Left lobe of liver (tissue), 2 donors: ENCODE measurements at places on chromosomes 2 and 18. TPM values are rescaled to one million over a fixed set of nuclear protein-coding genes. Genes with fewer than 3 reads are reported as not detected.

GRCh38 chr2:100142393-100142792, at the start of gene AFF3:
Gene AFF3 (minus strand): TSS chr2:100142590. CDS start chr2:100104454, 38,136 bp downstream.
- DNase-seq, result no peak

DNA sequence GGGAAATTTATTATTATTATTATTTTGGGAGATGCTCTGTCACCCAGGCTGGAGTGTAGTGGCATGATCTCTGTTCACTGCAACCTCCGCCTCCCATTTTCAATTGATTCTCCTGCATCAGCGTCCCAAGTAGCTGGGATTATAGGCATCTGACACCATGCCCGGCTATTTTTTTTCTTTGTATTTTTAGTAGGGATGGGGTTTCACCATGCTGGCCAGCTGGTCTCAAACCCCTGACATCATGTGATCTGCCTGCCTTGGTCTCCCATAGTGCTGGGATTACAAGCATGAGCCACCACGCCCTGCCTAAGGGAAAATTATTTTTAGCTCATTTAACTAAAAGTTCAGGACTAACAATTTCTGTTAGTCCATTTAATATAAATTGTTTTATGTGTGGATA, 109.2 kb upstream of the SESTD1 start:
- no peak for DNase-seq

DNA sequence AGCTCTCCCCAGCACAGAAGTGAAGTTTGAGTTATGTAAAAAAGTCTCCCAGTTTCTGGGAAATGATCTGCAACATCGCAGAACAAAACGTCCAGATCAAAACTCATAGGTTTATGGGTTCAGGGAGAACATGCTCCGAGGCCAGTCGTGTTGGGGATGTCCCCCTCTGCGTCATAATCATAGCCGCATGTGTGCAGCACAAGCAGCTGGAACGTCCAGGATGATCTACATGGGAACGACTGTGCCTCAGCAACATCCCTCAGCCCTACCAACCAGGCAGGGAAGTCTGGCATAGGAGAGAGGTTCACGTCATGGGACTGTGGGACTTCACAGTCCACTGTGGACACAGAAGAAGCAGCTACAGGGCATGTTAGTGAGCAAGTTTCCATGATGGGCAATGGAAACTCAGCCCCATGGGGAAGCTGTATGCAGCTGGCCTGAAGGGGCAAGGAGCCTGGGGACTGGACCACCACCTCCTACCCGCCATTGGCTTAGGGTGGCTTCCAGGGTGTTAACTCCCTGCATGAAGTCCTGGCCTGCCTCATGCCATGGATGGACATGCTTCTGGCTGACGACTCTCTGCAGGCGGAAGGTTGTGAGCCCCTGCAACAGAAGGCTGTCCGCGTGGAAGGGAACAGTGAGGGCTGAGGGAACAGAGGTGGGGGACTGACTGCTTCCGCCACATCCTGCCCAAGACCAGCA, 96.9 kb downstream of the COPS8 start:
- no peak for DNase-seq

DNA sequence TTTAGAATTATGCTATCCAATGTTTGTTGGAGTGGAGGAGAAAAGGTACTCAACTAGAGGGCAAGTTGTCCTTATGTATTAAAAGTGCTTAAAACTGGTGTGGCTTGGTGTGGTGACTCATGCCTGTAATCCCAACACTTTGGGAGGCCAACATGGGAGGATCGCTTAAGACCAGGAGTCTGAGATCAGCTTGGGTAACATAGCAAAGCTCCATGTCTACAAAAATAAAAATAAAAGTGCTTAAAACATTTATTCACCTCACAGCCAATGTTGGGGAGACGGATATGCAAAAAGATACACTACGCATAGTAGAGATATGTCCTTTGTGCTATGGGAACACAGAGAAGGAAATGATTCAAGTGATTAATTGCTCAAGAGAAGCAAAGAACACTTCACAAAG, 19.3 kb upstream of the TNFAIP6 start:
- no peak for DNase-seq

GRCh38 chr2:197889041-197889440, 84.6 kb downstream of the PLCL1 start:
- no peak for DNase-seq

- no peak for DNase-seq
Measured at GRCh38 chr2:17901246-17901645, 22.8 kb downstream of the KCNS3 start.

GRCh38 chr2:127362971-127363370, 24.8 kb downstream of the MAP3K2 start:
- DNase-seq, result no peak

The SLC8A1 gene
- 6.0 TPM for total RNA-seq

The CD8A gene
- 0.81 TPM for total RNA-seq

GRCh38 chr2:88735853-88736252, 44.4 kb downstream of the RPIA start:
- DNase-seq, result no peak

The AP1S3 gene
- 1.3 TPM for total RNA-seq

DNA sequence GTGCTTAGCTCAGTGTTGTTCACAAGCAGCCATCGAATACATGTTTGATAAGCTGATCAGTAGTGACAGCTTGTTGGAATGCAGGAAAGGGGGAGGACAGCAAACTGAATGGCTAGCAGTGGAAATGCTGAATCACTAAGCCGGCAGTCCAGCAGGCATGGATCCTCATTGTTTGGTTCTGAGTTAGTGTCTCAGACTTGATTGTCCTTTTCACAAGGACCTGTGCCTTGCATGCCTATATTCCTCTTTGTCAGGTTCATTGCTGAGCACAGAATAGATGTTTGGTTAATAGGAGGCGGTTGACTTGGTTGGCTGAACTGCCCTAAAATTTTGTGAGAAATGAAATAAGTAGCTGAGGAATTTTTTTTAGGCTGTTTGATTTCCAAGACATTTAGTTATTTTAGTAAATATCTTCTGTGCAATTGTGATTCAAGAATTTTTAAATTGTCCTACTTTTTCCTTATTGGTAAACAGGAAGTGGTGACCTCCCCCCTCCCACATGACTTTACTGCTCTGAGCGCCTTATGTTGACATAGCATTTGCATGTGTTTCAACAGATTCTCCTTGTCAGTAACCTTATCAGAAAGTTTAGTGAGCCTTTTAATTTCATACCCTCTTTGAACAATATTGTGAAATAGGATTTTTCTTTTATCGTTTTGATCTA, 21.4 kb upstream of the STON1 start:
- no peak for DNase-seq
